Fibroblast of villous mesenchyme (primary cell): ENCODE measurements at places on chromosomes 6 and 20. TPM values are rescaled to one million over a fixed set of nuclear protein-coding genes. Genes with fewer than 3 reads are reported as not detected.

DNA sequence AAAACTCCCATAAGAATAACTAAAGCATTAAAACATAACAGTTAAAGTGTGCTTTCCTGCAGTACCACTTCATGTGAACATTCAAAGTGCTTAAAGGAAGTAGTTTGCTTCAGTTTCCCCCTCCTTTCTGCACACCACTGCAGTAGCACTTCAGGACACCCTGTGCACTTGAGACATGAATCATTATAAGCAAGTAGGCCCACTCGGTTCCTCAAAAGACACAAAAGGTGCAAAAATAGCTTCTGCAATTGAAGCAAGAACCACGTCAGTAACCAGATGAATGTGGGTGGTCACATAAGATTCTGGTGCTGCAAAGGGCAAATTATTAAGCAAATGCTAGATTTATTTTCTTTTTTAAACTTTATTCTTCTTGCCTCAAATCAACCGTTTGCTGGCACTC lies 160.6 kb downstream of the HIVEP2 start:
- no peak for DNase-seq

The GABRR1 gene
- not detected in 2 replicates for total RNA-seq

DNA sequence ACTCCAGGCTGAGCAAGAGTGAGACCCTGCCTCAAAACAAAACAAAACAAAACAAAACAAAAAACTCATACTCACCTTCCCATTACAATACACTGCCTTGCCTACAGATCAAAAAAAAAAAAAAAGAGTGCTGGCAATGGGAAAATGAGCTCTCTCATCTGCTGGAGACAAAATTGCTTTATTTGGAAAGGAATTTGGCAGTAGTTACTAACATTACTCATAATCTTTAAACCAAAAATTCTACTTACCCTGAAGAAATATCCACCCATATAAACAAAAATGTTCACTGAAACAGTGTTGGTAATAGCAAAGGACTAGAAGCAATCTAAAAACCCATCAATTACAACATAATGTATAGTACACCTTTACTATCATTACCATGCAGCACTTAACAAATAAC lies 120.4 kb downstream of the RNGTT start:
- peak; percentile 60 for DNase-seq

The C6orf163 gene
- total RNA-seq: 2.6 and 2.9 TPM in 2 replicates

The VGLL2 gene
- not detected in 2 replicates for total RNA-seq

The FAM184A gene
- under 0.01 TPM in 2 replicates for total RNA-seq

The CLPSL1 gene
- not detected in 2 replicates for total RNA-seq

DNA sequence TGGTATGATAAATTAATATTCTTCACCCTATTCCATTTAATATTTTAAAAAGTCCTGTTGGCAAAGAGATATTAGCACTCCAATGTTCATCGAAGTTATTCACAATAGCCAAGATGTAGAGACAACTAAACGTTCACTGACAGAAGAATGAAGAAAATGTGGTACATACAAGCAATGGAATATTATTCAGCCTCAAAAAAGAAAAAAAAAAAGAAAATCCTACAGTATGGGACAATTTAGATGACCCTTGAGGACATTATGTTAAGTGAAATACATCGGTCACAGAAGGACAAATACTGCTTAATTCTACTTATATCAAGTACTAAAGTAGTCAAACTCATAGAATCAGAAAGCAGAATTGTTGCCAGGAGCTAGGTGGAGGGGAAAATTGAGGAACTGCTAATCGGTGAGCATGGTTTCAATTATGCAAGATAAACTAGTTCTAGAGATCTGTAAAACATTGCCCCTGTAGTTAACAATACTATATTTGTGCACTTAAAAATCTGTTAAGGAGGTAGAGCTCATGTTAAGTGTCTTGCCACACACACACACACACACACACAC lies 4.7 kb downstream of the GCLC start:
- no peak for DNase-seq

GRCh38 chr6:31614684-31615578 lies at the start of gene AIF1:
Gene AIF1 (plus strand): TSS chr6:31615234. CDS start chr6:31615330, 96 bp downstream.
- no peak for DNase-seq

DNA sequence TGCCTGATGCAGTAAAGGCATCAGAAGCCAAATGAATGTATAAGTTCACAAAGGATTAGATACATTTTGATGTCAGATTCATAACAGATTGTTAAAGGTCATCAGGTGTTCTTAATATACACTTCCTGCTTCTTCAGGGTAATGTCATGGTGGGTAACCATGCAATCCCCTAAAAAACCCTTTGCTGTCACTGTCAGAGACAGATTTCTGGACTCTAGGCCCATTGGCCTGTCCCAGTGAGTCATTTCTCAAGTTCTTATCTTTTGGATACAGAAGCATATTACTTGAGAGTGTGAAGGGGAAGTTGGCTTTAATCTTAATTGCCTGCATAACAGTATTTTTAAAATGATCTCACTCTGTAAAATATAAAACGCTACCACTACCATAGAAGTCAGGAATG lies 895.6 kb upstream of the MAP3K7 start:
- DNase-seq: no peak

DNA sequence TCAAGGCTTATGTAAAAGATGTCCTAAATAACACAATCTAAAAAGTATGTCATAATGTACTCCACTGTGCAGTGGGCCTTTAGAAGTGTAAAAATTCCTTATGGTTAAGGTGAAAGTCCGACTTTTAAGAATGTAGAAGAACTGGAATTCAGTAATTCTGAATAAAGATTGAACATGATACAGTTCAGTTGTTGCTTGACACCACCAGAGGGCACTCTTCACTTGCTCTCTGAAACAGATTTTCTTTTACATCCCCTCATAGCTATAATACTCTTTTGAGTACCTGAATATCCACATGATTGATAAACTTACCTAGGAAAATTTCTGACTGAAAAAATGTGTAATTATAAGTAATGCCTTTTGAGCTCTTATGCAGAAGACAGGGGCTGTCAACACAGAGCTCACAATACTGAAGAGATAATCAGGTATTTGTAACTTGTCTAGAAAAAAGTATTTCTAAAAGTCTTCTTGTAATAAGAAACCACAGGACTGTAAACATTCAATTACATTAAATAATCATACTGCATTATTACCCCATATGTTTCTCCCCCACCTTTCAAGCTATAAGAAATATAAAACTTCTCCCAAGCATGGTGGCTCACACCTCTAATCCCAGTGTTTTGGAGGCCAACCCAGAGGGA lies 92.1 kb downstream of the POPDC3 start:
- peak; percentile 70 for DNase-seq

DNA sequence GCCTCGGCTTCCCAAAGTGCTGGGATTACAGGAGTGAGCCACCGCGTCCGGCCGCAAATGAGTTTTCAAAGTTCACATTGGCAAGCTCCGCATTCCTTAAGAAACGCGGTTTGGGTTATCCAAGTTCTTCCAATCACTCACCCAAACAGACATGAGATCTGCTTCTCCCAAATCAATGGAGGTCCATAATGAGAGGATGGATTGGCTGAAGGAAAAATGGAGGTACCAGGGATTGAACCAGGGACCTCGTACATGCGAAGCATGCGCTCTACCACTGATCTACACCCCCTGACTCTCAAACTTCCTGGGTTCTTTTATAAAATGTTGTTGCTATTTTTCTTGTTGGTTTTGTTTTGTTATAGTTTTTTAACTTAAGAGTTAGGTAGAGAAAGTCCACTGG lies 170.0 kb downstream of the GPX5 start:
- no peak for DNase-seq

DNA sequence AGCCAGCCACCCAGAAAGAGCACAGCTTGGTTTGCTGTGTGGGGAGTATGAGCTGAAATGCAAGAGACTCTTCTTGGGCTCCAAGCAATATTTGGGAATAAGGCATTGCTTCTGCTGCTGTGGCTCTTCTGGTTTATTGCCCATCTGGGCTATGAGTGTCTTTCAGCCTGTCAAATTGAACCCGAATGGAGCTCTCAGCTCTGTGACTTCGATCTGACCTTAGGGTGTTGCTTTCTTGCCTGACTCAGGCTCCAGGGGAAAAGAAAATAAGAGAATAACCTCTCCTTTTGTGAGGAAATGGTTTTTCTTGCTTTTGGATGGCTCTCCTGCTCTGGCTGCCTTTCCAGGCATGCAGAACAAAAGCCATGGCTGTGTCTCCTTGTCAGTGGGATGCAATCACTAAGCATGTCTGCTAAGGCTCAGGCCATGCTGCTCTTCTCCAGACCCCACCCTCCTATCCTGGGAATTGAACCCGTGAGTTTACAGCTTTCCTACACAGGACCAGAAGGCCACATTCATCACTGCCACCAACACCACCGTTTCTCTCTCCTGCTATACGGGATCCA lies 169.4 kb upstream of the JAG1 start:
- DNase-seq: no peak

DNA sequence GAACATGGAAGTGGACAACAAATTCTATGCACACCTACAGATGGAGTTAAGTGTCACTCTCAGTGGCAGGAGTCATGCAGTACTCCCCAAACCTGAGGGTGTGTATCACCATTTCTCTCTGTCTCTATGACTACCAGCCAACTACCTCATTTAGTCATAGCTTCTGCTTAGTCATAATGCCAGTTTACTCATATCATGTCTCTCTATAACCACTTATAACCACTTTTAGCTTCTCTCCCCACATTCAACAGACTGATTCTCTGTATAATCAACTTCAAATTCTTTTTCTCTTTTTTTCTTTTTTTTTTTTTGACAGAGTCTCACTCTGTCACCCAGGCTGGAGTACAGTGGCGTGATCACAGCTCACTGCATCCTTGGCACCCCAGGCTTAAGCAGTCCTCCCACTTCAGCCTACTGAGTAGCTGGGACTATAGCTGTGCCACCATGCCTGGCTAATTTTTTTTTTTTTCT lies 13.8 kb upstream of the GTF3C6 start:
- peak; percentile 32 for DNase-seq

DNA sequence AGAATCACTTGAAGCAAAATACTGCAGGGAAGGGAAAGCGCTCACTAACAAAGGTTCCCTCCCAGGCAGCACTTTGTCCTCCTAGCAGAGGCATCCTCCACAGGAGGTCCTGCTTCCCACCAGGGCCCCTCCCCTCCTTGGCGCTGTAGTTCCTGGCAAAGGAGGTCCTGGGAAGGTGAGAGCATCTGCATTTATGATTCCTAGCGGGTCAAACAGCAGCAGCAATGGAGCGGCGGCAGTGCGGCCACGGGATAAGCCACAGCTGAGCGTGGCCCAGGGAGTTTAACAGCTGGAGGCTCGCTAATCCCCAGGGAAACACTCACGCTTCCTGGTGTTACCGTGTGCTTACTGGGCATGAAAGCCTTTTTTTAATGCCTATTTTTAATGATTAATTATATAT lies 185.8 kb downstream of the TTLL2 start:
- DNase-seq: no peak

GRCh38 chr20:46573788-46574584 lies 23.5 kb upstream of the OCSTAMP start:
- DNase-seq: no peak

The MSH5 gene
- total RNA-seq: 9.5 and 13.9 TPM in 2 replicates

The PPP1R11 gene
- 23.7 and 33.2 TPM in 2 replicates for total RNA-seq

The GPR6 gene
- total RNA-seq: not detected in 2 replicates
